Thyroid gland (tissue), 4 donors: ENCODE measurements at places on chromosomes 7 and 10.

DNA sequence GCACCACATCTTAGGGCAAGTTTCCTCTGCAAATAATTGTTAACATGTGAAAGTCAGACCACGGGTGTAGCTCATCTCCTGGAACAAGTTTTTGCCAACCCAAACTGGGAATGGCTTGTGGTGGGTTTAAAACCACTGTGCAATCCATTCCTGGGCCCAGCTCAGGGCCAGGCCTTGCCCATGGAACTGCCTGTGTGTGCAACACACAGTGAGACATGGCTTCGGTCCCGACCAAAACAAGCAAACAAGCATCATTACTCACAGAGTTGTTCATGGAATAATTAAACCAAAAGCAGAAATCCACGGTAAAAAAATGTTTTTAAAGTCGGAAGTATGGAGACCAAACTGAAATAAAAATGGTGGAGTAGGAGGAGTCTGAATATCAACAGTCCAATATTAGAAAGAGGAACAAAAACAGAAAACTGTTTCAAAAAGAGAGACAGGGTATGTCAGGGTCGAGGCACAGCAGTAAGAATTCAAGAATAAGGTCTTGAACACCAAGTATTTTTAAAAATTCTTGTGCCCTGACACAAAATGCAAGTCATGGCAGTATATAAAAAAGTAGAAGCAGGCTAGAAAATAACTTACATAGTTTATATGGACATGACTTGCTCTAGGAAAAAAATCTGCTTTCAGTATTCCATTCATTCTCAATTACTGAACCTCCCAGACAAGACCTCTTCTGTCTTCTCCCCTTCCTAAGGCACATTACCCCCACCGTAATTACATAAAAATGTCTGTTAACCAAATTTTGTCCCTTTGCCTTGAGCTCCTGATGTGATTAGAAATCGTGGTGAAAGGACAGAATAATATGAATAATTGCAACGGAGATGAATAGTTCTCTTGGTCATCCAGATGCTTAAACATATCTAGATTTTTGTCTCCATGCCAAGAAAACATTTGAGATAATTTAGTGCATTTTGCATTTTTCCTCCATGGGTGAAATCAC is 88.4 kb downstream of the FAS start:
- H3K27ac ChIP-seq: no peak overlapping the region
- DNase-seq: no peak
- no peaks in the 10 kb centered on the region for H3K4me1 ChIP-seq

DNA sequence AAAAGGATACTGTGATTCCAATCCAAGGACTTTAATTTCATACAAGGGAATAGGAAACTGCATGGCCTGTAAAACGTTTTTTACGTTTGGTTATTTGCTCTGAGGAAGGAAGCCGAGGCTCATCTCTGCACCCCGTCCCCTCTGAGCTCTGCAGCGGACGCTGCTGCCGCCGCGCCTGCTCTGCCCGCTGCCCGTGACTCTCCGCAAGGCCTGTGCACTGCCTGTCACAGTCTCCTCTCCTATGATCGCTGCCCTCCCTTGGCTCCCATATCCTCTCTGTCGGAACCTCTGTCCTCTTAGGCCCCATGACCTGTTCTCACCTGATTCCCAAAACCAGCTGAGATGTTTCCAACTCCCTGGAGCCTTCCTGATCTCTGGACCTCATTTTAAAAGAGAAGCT is 320.3 kb upstream of the ZNF32 start:
- no peak overlapping the region for H3K4me3 ChIP-seq
- no peaks in the 10 kb centered on the region for H3K4me1 ChIP-seq
- H3K27ac ChIP-seq: no peak overlapping the region

DNA sequence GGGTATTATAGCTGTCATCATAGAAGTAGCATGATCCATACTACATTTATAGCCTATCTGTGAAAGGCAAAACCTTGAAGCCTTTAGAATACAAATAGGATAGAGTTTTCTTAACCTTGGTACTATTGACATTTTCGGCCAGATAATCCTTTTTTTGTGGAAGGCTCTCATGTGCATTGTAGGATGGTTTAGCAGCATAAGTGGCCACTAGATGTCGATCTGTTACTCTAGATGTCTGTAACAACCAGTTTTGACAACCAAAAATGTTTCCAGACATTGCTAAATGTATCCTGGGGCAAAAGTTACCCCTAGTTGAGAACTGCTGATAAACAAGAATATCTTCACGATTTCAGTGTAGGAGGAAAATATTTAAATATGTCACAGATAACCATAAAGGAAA is 319.4 kb upstream of the GALNT17 start:
- H3K36me3 ChIP-seq: no peaks in the 10 kb centered on the region
- H3K27ac ChIP-seq: no peak overlapping the region
- no peaks in the 10 kb centered on the region for H3K27me3 ChIP-seq
- DNase-seq: no peak

GRCh38 chr7:116037401-116037800 is 6.8 kb upstream of the TFEC start:
- no peaks in the 10 kb centered on the region for H3K27me3 ChIP-seq
- no peak for DNase-seq
- H3K4me3 ChIP-seq: no peak overlapping the region
- H3K4me1 ChIP-seq: no peaks in the 10 kb centered on the region

DNA sequence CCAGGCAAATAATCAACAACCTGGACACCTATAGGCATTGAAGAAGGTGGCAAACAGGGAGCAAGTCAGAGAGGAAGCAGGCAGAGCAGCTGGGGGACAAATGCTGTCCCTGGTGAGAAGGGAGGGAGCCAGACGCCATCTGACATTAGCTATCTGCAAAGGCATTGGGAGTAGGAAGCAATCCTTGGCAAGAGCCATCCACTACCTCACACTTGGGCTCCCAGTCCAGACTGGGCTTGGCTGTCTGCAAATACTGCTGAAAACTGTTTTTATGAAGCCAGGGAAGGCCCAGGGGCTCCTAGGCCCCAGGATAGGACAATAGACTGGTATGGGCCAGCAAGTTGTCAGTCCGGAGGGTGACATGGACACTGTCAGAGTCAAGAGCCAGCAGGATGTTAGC is 132.5 kb downstream of the SORBS1 start:
- H3K27me3 ChIP-seq: no peaks in the 10 kb centered on the region
- no peak for DNase-seq
- no peaks in the 10 kb centered on the region for H3K36me3 ChIP-seq
- peaks cover 13% of the 10 kb centered on the region for H3K4me1 ChIP-seq
- H3K4me3 ChIP-seq: no peak overlapping the region
